Fibroblast of skin of left quadriceps (primary cell): ENCODE measurements at places on chromosomes 4 and X.

DNA sequence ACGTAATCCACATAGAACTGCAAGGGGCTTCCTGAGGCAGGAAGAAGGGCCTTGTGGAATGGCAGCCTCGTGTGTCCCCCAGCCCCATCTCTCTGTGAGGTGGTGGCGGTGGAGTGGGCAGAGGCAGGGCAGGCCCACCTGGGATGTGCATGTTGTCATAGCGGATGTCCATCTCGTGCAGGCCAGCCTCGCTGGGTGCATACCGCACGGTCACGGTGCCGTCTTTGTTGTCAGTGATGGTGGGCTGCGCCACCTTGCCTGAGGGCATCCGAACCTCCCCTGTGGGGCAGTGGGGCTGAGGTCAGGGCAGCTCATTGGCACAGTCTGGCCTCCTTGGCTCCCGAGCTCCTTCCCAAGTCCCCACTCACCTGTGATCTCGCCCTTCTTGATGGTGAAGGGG, 20.4 kb downstream of the FLNA start:
- DNase-seq: no peak

GRCh38 chr4:16713271-16713670, 185.2 kb downstream of the LDB2 start:
- no peak for DNase-seq

DNA sequence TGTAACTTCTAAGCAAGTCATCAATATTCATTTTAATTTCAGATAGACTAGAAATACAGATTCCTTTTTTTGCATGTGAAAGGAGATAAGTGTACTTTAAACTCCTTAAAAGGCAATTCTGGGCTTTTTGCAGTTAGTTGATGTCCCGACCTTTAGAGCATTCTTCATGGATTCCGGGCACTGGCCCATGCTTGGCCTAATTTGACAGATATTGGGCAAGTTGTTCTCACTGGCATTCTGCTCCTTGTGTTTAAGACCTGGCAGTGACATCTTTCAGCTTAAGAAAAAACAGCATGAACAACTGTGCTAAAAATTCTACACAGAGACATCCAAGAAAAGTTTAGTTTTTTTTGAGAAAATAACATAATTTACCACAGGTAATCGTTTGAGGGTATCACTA, 1037.2 kb downstream of the PCDH18 start:
- no peak for DNase-seq

DNA sequence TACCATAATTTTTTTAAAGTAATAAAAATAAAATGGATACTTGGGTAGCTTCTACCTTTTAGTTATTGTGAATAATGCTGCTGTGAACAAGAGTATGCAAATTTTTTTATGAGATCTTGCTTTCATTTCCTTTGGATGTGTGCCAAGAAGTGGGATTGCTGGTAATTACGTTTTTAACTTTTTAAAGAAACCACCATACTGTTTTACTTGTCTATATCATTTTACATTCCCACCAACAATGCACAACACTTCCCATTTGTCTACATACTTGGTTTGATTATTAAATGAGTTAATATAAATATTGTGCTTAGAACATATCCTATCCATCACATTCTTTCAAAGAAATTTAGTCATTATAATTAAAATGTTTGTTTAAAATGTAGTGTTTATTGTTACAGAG, 3.9 kb upstream of the SULT1B1 start:
- DNase-seq: no peak

DNA sequence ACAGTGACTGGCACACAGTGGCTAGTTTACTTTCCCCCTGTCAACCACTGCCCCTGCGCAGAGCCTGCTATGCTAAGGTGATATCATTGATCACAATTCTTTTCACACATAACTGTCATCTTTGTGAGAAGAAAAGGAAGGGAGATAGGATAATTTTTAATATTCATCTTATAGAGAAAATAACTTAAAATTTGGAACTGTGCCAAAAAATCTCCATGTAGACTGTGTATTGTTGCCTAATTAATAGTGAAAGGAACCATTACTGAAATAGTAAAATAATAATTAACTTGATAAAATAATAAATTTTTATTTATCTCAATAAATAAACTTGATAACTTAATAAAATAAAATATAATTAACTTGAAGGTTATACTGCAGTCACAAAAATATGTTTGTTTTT, 1069.4 kb downstream of the C4orf33 start:
- DNase-seq: no peak

- DNase-seq: no peak
Observed at GRCh38 chrX:45497290-45497689, 296.6 kb upstream of the DIPK2B start.

GRCh38 chrX:147322496-147322895, 508.0 kb upstream of the CXorf51A start:
- no peak for DNase-seq

DNA sequence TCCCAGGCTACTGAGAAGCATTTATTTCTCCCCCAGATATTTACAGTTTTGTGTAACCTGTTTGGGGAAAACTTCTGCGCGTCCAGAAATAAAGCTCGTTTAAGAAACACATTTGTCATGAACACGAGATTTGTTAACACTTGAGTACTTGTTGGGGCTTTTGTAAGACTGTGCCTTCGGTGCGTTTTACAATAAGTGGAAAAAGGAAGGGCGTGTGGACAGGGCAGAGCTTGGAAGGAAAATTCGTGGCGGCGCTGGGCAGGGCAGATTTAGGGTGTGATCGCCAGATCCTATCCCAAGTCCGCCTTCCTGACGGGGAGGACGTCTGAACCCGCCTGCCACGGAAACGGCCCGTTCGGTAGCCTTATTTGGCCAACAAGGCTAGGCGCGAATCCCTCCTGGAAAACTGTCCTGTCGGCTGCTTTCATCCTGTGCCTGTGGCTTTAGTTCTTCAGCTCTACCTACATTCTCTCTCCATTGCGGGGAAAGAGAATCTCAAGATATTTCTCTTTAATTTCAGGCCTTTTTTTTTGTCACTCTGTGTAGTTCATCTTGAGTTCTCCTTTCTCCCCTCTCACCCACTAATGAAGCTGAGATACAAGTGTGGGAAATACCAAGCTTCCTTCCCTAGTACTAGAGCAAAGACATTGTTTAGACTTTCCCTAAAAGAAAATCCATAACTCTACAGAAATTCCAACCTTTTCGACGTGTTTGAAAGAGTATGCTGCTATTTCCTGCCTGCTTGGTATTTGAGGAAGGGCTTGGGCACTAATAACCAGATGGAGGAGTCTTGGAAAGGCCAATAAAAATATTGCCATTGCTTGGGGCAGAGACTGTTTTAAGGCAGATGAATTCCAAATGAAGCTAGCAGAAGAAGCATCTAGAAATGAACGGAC, 982 bp downstream of the PDLIM5 start:
- DNase-seq: peak; percentile 38

GRCh38 chrX:28586981-28587551, at the start of gene IL1RAPL1:
IL1RAPL1 (plus strand) TSS chrX:28587446.
- peak; percentile 41 for DNase-seq

DNA sequence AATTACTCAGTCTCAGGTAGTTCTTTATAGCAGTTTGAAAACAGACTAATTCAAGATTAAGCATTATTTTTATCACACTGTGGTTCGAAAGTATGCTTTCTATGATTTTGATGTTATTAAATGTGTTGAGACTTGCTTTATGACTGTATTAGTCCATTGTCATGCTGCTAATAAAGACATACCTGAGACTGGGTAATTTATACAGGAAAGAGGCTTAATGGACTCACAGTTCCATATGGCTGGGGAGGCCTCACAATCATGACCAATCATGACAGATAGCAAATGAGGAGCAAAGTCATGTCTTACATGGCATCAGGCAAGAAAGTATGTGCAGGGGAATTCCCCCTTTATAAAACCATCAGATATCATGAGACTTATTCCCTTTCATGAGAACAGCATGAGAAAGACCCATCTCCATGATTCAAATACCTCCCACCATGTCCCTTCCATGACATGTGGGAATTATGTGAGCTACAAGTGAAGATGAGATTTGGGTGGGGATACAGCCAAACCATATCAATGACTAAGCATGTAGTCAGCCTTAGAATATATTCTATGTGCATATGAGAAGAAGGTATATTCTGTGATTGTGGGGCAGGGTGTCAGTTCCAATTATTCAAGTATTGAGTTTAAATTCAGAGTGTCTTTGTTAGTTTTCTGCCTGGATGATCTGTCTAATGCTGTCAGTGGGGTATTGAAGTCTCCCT, 44.6 kb upstream of the UGT2A1 start:
- DNase-seq: no peak

DNA sequence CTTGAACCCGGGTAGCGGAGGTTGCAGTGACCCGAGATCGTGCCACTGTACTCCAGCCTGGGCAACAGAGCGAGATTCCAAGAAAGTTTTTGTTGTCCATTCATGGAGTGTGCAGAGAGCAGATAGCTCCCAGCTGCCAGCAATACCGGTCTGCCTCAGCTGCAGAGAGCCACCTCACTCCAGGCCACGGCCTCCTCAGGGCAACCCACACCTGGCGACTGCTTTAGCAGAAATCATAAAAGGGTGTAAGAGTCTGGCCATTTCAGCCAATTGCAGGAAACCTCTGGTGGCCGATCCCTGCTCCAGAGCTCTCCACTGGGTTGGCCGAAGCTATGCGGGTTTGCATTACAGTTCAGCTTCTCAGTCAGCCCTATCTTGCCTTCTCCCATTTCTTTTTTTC, 227.4 kb upstream of the BCOR start:
- DNase-seq: no peak

GRCh38 chrX:130626521-130626920, 224.7 kb downstream of the RBMX2 start:
- DNase-seq: peak; percentile 16

GRCh38 chr4:79083406-79084010, 144.3 kb upstream of the PAQR3 start:
- DNase-seq: no peak

GRCh38 chr4:148224476-148224875, 217.7 kb downstream of the NR3C2 start:
- DNase-seq: no peak

DNA sequence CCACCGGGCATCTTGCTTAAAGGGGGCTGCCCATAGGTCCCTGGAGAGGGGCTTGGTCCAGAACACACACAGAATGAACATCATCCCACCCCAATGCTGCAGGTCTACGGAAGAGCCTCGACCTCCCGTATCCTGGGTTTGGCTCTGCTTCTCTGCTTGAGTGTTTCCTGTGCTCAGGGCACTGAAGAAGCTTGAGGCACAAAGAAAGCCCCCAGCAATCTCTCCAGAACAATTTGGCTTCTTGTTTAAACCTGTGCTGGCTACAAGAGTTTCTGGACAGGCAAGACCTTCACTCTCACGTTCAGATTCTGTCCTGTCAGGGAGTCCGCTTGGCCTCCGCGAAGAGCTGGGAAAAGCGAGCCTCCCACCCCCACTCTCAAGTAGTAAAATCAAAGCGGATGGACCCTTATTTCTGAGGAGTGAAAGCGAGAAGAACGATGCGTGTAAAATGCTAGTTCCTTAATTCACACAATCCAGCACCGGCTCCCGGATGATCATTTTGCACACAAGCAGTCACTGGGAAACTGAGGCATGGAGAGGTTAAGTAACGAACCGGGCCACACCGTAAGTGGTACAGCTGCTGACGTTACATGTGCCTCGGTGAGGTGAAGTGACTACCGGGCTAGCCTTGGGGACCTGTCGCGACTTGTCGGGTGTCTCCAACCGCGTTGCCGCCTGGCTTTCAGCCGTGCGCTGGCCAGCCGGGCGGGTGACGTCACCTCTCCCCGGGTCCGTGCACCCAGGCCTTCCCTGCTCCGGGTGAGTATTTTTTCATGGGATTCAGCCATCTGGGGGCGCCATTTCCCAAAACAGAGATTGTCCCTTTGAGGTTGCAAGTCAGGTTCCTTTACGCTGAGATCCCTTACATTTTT, 3.1 kb upstream of the SFRP2 start:
- no peak for DNase-seq

DNA sequence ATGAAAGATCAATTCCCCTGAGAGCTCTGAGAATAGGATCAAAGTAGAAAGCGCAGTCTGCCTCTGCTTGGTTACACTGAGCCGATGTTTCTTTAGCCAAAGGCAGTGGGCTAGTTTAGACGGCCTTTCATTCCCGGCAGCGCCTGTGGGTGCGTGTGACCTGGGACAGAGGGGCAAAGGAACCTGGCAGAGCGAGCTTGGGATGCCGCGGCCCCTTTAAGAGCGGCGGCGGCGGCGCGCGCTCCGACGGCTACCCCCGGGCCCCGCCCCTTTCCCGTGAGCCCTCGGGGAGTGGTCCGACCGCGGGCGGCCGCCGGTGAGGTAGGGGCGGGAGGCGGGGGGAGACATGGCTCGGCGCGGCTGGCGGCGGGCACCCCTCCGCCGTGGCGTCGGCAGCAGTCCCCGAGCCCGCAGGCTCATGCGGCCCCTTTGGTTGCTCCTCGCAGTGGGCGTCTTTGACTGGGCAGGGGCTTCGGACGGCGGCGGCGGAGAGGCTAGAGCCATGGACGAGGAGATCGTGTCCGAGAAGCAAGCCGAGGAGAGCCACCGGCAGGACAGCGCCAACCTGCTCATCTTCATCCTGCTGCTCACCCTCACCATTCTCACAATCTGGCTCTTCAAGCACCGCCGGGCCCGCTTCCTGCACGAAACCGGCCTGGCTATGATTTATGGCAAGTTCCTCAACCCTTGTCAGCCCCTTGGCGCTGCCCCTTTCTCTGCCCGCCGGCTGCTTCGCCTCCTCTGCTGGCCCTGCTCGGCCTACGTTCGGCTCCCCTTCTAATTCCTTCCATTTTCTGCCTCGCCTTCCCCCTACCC, at the start of gene SLC9A6:
Gene SLC9A6, plus strand, starts transcription at position 279 of the 816 bp plus-strand sequence. Its CDS starts 224 bp downstream, at position 503.
- no peak for DNase-seq

DNA sequence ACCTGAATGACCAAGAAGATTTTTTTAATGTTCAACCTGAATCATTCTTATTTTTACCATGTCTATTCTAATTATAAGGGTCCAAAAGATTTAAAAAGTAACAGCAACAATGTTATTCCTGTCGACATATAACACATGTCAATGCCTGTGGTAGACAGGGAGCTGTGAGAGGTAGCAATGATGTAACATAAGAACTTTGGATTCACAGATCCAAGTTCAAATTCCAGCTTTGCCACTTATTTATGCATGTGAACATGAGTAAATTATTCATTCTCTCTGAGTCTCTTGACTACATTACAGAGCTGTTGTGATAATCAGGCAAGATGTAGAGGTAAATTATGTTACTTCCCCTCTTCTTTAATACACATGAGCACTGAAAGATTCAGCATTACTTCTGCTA, 54.5 kb downstream of the KLHL8 start:
- DNase-seq: no peak

DNA sequence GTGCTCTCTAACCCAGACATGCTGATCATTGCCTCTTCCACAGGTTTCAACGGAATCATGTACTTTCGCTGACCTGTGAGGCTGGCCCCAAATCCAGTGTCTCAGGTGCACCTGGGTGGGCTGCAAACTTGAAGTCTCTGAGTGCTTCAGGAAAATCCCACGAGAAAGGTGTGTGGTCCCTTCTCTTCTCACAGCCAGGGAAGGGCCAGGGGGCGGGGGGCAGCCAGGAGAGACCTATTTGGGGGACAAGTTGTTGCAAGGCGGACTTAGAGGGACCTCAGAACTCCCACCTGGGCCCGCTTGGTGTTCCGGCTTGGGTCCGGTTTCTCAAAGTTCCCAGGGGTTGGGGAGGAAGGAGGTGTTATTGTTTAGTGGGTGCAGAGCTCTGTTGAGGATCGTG, 80.0 kb downstream of the HMX1 start:
- DNase-seq: no peak

- DNase-seq: no peak
Observed at GRCh38 chr4:40693946-40694345, 55.8 kb upstream of the NSUN7 start.

GRCh38 chr4:183407635-183408464, 36.6 kb upstream of the CDKN2AIP start:
- DNase-seq: no peak
